ENCODE measurements at places on chromosomes 13 and 19.
A peak's percentile ranks its signal among the peaks of the same experiment; 100 is the strongest.

- no peak for DNase-seq
Observed at GRCh38 chr19:45005787-45006186, 4.5 kb downstream of the RELB start.

DNA sequence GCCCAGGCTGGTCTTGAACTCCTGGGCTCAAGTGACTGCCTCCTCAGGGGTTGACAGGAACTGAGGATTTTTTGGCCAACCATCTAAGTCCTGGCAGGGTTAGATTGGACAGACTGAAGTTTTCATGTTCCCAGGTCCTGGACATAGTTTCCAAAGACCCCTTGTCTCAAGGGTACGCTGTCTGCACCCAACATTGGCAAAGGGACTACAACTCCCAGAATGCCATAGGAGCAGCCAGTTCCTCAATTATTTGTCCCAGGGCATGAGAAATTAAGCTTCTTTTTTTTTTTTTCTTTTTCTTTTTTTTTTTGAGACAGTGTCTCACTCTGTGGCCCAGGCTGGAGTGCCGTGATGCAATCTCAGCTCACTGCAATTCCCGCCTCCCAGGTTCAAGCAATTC, 6.9 kb downstream of the GYS1 start:
- no peak for DNase-seq

- DNase-seq: no peak
Observed at GRCh38 chr13:23680845-23681669, 110.8 kb downstream of the TNFRSF19 start.

DNA sequence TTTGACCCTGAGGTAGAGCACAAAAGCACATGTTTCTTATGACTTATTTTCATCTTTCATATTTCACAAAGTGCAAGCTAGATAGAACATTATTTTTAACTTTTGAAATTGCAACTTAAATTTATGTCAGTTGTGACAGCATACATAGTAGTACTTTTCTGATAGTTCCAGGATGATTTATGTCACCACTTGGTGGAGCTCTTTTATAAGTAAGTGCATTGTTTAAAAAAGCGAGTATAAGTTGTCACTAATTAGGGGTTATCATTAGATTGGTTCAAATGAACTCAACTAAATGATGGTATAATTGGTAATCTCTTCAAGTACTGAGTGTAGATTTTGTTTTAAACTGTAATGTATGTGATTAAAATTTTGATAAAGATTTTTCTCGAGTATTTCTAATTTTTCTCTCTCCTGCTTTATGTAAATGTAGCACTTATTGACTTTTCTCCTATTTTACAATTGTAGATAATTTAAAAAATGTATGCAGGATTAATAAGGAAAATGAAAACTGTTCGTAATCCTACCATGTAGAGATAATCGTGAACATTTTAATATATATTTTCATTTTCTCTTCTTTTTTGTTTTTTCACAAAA, 31.1 kb downstream of the RB1 start:
- DNase-seq: peak; percentile 49

GRCh38 chr13:101115762-101116171, 300.5 kb downstream of the NALCN start:
- peak; percentile 21 for DNase-seq

- peak; percentile 62 for DNase-seq
Observed at GRCh38 chr19:57165846-57166245, 1.4 kb downstream of the DUXA start.

Data from PC-3 (cell line).